ENCODE measurements at places on chromosomes 4 and X.
A peak's percentile ranks its signal among the peaks of the same experiment; 100 is the strongest.

- peak; percentile 64 for DNase-seq
These were observed 91.3 kb downstream of the NSUN7 start for GRCh38 chr4:40840985-40841571.

GRCh38 chr4:170202721-170203120 is 113.0 kb upstream of the AADAT start:
- no peak for DNase-seq

GRCh38 chr4:38106886-38107514 is 146.8 kb downstream of the PTTG2 start:
- no peak for DNase-seq

DNA sequence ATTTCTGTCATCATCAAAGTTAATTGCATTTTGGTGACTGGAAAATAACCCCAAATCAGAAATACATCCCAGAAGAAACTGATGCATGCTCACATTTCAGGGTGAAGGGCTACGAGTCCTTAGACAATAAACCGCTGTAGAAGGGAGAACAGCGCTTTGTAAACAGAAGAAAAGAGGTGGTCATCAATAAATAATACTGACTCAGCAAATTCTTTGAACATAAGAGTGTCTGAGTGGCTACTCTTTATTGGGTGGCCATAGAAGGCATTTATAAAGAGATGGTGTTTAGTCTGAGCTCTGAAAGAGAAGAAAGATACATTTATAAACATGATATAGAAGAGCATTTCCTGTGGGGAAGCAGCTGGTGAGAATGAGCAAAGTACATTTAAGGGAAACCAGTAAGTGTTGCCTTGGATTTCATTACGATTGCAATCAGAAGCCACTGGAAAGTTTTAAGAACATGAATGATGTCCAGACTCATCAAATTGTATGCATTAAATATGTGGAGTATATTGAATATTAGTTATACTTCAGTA is 246.9 kb upstream of the GIMD1 start:
- no peak for DNase-seq

DNA sequence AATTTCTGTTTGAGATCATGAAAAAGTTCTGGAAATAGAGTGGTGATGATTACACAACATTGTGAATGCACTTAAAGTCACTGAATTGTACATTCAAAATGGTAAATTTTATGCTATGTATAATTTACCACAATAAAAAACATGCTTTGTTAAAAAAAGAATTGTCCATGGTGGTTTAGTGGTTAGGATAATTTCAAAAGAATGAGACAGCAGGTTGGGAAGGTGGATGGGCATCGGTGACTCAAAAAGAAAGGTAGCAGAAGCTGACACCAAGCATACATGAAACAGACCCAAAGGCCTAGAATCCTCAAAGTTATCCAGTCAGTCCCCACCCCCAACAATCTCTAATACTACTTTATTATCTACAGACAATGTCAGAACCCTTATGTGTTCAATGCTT is 91.1 kb downstream of the MSN start:
- no peak for DNase-seq

GRCh38 chr4:140189805-140190204 is 35.8 kb upstream of the MAML3 start:
- no peak for DNase-seq

DNA sequence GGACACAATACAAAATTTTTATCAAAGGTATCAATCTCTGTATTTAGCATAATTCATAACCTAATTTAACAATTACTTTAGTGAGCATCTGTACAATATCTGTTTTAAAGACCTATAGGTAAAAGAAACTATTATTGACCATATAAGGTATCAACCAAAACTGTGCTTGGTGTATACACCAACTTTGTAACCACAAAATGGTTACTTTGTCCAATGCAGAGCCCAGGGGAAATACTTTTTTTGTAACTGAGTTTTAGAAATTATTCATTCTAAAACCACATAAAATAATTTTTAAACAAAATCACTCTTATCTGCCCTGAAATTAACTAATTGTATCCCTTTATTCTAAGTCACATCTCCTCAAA is 5.0 kb downstream of the CXXC4 start:
- DNase-seq: no peak

DNA sequence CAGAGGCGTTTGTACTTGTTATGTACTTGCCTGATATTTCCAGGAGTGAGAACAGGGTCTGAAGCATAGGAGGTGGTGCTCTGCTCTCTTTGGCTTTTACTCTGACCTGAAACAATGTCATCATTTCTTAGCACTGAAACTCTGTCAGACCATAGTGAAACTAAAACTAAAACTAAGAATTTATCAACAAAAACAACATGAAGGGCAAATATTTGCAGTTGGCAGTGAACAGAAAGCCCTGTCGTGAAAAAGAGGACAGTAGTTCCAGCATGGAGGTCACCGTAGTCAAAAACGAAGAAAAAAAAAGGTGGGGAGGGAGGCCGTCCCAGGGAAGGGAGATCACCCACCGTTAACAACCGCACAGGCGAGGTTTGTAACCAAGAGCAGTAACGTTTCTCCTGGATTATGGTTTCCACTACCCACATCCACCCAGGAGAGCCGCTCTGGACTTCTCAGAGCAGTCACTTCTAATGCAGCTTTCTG is 97.5 kb downstream of the ANK2 start:
- no peak for DNase-seq

- DNase-seq: peak; percentile 32
These were observed 39.4 kb downstream of the RAPGEF2 start for GRCh38 chr4:159142241-159142640.

DNA sequence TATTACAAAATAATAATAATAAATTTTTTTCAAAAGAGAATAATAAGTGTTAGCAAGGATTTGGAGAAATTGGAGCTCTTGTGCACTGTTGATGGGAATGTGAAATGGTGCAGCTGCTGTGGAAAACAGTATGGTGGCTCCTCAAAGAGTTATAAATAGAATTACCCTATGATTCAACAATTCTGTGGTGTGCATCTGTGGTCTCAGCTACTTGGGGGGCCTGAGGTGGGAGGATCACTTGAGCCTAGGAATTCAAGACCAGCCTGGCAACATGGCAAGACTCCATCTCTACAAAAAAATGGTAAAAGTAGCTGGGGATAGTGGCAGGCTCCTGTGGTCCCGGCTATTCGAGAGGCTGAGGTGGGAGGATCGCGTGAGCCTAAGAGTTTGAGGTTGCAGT is 19.6 kb downstream of the MND1 start:
- no peak for DNase-seq

- DNase-seq: no peak
These were observed 285.4 kb upstream of the ARSJ start for GRCh38 chr4:114264877-114265291.

- DNase-seq: no peak
These were observed 9.6 kb upstream of the MTMR1 start for GRCh38 chrX:150683536-150684146.

DNA sequence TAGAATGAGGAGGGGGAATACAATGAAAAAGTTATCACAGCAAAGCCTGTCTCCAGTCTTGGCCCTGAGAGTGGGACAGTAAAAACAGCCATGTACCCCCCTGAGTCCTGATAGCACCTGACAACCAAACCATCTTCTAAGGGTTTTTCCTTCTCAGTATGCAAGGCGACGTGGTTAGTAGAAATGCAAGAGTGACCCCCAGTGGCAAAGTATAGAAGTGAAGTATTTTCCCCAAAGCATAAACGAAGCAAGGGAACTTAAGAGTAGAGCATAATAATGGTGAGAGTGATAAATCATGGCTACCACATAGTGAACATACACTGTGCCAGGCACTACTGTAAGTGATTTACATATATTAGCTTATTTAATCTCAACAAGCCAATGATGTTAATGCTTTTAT is 52.8 kb downstream of the FAM47C start:
- peak; percentile 2 for DNase-seq

GRCh38 chr4:111838406-111838930 is 306.8 kb upstream of the FAM241A start:
- DNase-seq: no peak

GRCh38 chrX:107204068-107204605 is 2.1 kb downstream of the NUP62CL start:
- DNase-seq: no peak

GRCh38 chrX:21438792-21439191 is 64.6 kb downstream of the CNKSR2 start:
- DNase-seq: no peak

- no peak for DNase-seq
These were observed 121.6 kb upstream of the GRID2 start for GRCh38 chr4:92182006-92182735.

DNA sequence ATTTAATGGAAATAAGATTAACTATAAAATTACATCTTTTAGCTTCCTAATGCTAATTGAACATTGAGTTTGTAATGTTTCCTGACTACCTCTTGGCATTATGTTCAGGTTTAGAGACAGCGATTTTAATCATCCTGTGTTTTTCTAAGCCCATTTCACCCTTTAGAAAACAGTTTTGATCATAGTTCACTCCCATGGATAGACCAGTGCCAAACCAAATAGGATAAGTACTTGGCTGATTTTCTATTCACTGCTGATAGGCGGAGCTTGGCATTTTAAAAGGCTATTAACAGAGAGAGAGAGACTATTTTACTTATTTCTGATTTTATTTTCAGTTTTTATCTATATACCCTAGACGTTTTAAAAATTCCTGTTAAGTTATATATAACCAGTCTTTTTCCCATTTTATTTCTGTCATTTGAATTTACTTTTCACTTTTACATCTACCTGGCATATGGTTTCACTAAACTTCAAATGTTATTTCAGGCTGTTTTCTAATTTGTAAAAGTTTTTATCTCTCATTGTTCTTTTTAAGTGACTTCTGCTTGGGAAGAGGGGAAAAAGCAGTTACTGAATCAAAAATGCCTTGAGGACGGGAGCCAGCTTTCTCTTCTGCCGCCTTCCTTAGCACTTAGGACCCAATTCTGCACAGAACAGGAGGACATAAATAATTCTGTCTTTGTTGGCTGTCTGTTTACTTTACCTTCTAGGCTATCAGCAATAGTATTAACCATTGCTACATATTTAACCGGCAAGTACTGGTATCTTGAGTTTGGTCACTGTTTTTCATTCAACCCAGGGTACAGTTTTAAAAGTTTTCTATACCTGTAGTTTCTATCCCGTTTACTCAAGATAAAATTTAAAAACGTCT is 46.4 kb downstream of the SGMS2 start:
- DNase-seq: no peak

GRCh38 chrX:84956304-84956703 is 47.4 kb upstream of the APOOL start:
- no peak for DNase-seq

DNA sequence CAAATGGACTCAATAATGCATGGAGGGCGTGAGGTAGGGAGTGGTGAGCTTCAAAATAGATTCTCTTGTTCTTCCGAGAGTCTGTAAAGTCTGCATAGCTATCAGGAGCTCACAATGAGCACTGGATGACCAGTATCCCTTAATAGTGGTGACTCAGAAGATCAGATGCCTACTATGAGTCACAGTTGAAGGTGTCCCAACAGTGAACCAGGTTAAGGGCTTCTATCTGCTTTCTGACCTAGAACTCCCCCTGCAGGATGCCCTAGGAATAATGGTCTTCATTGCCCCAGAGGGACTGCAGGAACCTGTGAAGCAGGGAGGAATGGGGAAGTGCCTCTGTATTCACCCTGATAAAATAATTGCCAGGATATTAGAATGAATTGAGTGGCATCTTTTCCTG is 22.1 kb downstream of the DGKK start:
- DNase-seq: no peak

- DNase-seq: peak; percentile 19
These were observed 54.4 kb downstream of the RNF150 start for GRCh38 chr4:141078871-141079270.

GRCh38 chr4:12359420-12359819 is 930.7 kb upstream of the HS3ST1 start:
- no peak for DNase-seq

GRCh38 chr4:153663667-153664066 is 20.4 kb upstream of the TLR2 start:
- DNase-seq: no peak

DNA sequence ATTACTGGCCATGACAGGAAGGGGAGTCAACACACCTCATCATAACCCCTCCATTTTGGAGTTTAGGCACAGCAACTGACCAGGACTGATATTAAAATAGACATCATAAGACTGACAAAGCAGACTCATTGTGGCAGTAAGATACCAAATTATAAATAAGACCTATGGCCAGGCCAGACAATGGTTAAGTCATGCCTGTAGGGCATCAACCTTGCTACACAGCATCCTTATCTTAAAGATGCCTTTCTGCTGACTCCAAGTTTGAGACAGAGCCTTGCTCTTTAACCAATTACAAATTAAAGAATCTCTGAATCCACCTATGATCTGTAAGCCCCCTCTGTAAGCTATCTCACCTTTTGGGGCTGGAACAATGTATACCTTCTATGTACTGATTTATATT is 65.5 kb downstream of the VCX2 start:
- DNase-seq: no peak

GRCh38 chr4:124092541-124092984 is 620.0 kb downstream of the ANKRD50 start:
- DNase-seq: no peak

- no peak for DNase-seq
These were observed 69.1 kb downstream of the TET2 start for GRCh38 chr4:105215609-105216313.

- DNase-seq: no peak
These were observed 376.0 kb downstream of the BCOR start for GRCh38 chrX:39721566-39722279.

DNA sequence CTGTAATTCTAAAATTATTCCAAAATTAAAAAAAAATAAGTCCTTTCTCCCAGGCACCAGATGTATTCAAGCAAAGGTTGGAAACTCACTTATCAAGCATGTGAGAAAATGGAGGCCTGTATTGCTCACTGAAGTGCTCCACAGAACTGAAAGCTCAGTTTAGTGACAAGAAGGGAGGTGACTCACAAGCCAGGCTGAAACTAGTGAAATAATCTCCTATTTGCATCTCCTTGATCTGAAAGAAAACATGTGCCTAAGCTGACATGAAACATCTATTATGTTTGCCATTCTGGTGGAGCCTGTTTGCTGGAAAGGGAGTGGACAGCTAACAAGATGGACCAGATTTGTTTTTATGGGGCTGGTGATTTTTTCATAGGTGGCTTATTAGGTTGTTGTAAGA is 54.0 kb upstream of the AMELX start:
- DNase-seq: no peak

GRCh38 chr4:86319390-86319789 is 40.5 kb downstream of the MAPK10 start:
- DNase-seq: no peak

DNA sequence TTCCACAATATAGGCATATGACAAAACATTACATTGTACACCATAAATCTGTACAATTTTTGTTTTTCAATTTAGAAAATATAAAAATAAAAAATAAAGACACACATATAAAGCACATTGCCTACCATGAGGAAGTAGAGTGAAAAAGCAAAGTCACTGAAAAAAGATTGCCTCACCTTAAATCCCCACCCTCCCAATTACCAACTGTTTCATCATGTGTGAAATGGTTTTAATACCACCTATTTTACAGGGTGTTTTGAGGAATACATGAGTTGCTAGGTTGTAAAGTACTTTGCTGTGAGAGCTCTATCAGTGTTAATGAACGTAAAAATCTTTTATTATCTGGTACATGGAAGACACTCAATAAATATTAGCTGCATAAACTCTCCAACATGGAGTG is 373.6 kb upstream of the NDST3 start:
- DNase-seq: no peak
